ENCODE measurements at places on chromosomes 4 and X. TPM values are rescaled to one million over a fixed set of nuclear protein-coding genes. Genes with fewer than 3 reads are reported as not detected.

Gene P2RY10
- total RNA-seq: not detected

Gene FGG
- not detected for total RNA-seq

Gene MGAT4D
- total RNA-seq: not detected

Gene STK32B
- total RNA-seq: not detected

Gene TEX13C
- total RNA-seq: not detected

Gene YY2
- total RNA-seq: 2.1 TPM

Gene MTTP
- not detected for total RNA-seq

Gene COL25A1
- not detected for total RNA-seq

Gene UGT2B7
- not detected for total RNA-seq

Gene AFM
- total RNA-seq: not detected

Gene USP17L19
- total RNA-seq: not detected

Gene FAM120C
- 21.6 TPM for total RNA-seq

- no peak for DNase-seq
Measured at GRCh38 chr4:6115746-6116586, 84.4 kb downstream of the JAKMIP1 start.

DNA sequence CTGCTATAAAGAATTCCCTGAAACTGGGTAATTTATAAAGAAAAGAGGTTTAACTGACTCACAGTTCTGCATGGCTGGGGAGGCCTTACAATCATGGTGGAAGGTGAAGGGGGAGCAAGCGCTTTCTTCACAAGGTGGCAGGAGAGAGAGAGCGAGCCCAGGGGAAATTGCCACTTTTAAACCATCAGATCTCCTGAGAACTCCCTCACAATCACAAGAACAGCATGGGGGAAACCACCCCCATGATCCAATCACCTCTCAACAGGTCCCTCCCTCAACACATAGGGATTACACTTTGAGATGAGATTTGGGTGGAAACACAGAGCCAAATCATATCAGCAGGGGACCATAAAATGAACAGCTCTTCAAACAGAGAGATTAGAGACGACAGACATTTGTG is 198.6 kb downstream of the MAGEB5 start:
- no peak for DNase-seq

- no peak for DNase-seq
Measured at GRCh38 chrX:101931136-101931487, 715 bp downstream of the ZMAT1 start.

DNA sequence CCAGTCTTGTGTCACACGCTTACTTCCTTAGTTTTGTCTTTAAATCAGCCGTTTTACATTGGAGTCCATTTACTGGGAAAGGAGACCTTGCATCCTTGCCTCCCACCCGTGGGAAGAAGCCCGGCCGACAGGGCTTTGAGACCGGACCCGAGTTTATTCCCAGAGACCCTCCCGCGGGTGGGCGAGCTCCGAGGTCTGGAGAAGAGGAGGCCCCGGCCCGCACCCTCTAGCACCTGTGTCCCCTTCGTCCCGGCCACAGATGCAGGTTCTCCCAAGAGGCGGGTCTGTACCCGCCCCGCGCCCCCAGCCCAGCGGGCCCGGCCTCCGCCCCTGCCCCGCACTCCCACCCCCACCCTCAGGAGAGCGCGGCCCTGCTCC is 3.8 kb upstream of the SLC26A1 start:
- no peak for DNase-seq

GRCh38 chrX:13232484-13232883 is 87.4 kb downstream of the ATXN3L start:
- DNase-seq: no peak

DNA sequence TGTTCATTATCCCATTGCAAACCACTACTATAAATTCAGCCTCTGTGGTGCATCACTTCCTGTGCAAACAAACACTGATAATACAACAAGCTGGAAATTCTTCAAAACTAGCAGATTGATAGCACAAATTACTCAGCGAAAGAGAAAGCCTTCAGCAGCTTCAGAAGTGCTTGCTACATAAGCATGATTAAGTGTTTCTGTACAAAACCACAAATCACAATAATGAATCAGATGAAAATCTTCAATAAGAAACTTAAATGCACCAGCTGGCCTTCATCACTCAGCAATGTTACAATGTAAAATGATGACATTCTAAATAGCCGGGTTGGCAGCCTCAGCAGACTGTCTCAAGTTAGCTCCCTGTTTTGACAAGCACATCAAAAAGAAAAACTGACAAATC is 262.2 kb downstream of the SPOCK3 start:
- no peak for DNase-seq

GRCh38 chr4:21476757-21477156 is 471.8 kb downstream of the KCNIP4 start:
- DNase-seq: no peak

GRCh38 chr4:70996018-70996360 is 2.5 kb downstream of the DCK start:
- DNase-seq: no peak

- DNase-seq: no peak
Measured at GRCh38 chr4:106767991-106768390, 268.1 kb downstream of the DKK2 start.

- no peak for DNase-seq
Measured at GRCh38 chr4:169567916-169568315, 44.5 kb downstream of the NEK1 start.

DNA sequence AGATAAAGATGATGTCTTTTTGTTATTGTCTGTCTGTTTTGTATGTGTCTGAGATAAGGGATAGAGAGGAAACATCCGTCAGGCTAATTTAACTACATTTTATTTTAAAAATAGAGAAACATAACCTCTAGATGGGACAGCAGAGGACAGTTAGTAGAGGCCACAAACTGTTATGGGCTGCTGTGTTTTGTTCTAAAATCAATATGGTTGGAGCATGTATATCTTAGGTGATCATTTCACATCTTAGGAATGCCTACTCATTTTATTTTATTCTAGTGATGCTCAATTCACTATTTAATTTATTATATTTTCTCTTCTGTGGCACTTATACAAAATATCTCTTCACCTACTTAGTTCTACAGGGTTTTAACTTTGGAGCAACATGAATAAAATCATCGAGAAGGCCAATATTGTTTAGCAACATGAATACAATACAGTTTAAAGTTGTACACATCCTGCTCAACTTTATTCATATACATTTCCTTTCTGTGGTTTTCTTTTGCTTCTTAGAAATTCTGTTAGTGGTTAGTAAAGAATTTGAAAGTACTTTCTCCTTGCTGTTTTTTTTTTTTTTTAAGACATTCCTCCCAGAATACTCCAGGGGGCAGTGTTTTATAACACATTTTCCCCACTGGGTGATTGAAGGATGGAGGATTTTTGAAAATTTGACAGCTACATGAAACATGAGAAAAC is 392.9 kb downstream of the UNC5C start:
- DNase-seq: no peak

- no peak for DNase-seq
Measured at GRCh38 chr4:147682755-147683154, 1.2 kb downstream of the PRMT9 start.

DNA sequence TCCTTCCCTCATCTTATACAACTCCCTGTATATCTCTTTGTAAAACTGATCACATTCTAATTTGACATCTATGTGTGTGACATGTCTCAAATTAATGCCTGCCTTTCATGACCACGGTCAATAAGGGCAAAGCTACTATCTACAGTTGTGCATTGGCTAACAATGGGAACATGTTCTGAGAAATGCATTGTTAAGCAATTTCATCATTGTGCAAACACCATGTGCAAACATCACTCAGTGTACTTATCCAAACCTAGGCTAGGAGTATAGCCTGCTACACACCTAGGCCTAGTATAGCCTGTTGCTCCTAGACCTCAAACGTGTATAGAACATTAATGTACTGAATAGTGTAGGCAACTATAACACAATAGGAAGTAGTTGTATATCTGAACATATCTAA is 95.0 kb downstream of the BANK1 start:
- peak; percentile 33 for DNase-seq

- no peak for DNase-seq
Measured at GRCh38 chr4:141356963-141357335, 136.3 kb downstream of the ZNF330 start.

GRCh38 chr4:111027526-111027925 is 404.6 kb upstream of the PITX2 start:
- DNase-seq: no peak

DNA sequence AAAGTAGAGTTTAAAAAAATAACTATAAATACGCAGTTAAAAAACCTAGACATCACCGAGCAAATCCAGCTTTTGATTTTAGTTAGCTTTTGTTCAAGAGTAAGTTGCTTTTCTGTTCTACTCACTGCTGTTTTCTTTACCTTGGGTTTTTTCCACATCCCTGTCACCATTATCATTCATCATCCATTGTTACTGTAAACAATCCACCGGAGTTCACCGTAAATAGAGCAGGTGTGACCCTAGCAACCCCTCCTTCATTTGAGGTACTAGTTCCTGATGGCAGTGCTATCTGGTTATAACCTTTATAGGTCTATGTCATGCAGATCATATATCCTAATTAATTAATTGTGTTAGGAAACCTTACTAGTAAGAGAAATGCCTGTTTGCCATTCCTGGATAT is 43.0 kb upstream of the TEX13D start:
- no peak for DNase-seq

GRCh38 chrX:10177004-10177396 is 20.2 kb downstream of the CLCN4 start:
- no peak for DNase-seq

GRCh38 chr4:184250795-184251669 is 33.4 kb upstream of the ENPP6 start:
- no peak for DNase-seq

- no peak for DNase-seq
Measured at GRCh38 chr4:16725252-16725651, 173.2 kb downstream of the LDB2 start.

GRCh38 chr4:74433541-74434172 is 11.3 kb upstream of the AREG start:
- no peak for DNase-seq

GRCh38 chr4:67880866-67881610 is 2.8 kb downstream of the TMPRSS11D start:
- DNase-seq: no peak

DNA sequence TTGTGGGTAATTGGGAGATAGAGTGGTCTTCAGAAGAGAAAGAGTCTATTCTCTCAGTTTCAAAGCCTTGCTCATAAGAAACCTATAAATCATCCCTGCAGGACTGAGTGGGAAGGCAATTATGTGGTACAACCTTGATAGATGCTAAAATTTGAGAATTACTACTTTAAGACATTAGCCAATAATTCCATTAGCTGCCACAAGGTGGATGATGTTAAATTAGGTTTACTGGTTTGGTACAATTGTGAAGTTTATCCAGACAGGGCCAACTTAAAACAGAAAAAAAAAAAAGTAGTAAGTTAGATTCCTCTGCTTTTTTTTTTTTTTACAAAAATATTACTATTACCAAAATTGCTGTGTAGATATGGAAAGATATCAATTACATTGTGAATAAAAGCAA is 73.2 kb upstream of the AMOT start:
- no peak for DNase-seq

DNA sequence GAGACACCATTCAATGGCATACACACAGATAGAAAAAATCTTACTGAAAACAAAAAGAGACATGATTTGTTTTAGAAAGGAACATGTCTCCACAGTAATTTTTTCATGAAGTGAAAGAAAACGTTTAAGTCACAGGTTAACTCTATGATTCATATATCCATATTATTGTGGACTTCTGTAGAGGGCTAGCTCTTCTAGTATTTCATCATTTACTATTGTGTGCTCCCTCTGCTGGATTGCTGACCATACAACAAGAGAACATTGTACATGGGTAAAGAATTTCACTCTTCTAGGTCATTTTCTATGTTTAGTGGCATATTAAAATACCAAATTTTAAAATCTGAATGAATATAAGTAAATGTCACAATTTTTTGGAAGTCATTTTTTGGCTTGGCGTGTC is 91.8 kb upstream of the POU3F4 start:
- DNase-seq: no peak

DNA sequence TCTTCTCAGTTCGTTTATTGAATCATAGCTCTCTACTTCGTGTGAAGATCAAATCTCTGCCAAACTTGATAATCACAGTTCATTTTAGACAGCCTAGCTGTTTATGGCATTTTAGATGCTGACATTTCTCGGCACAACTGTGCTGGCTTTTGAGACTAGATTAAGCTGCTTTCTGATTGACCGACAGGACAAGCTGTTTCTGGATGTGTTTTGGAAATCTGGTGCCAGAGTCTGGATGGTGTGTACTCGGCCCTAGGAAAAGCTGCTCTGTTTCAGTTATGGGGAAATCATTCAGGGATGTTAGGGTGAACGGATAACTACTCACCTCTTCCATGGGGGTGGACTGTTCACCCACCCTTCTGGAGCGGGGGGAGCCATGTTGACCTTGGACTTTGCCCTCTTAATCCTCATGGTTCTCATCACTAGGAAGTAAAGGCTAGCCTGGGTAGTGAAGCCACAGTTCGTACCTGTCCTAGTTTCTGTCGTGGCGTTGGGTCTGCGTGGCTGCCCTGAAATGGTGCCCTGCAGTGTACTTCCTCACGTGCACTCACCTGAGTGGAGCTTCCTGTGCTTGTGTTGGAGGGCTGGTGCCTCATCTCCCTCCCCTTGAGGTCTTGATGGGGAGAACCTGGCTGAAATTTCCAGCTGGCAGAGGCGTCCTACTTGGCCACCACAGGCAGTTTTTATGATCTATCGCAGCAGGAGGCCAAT is 13.7 kb upstream of the WDR1 start:
- no peak for DNase-seq

- DNase-seq: no peak
Measured at GRCh38 chrX:120459309-120459708, 9.8 kb downstream of the LAMP2 start.

- DNase-seq: no peak
Measured at GRCh38 chr4:176921256-176921655, 128.5 kb upstream of the VEGFC start.

DNA sequence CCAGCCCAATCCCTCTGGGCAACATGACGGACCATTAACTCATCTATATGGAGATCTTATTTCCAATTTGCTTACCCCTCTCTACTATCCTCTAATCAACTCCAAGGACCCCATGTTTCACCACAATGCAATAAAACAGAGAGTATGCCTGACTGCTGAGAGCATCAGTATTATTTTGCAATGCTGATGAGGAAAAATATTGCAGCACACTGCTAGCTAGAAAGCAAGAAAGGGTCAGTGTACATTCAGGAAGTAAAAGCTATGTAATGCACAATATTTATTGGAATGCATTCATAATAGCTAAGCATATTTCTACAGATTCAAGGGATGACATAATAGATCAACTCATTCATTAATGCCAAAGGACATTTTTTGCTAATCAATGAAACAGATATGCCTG is 33.2 kb downstream of the ARAP2 start:
- DNase-seq: no peak

DNA sequence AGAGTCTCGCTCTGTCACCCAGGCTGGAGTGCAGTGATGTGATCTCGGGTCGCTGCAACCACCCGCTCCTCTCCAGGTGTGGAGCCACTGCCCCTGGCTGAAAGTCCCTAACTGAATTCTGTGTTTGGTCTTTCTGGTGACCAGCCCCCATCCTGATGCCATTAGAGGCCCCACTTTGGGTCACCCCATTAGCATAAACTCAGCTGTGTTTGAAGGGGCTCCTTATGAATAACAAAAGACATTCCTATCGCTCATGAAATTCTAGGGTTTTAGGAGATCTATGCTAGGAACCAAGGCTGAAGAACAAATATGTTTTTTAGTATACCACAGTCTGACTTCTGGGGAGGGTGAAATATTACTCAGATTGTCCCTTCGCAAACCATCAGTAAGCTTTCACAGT is 652.9 kb downstream of the ADGRL3 start:
- DNase-seq: no peak

GRCh38 chrX:85851418-85851817 is 195.9 kb downstream of the CHM start:
- no peak for DNase-seq

GRCh38 chr4:185139736-185140135 is 3.3 kb upstream of the SLC25A4 start:
- DNase-seq: no peak

GRCh38 chrX:145464650-145465049 is 217.3 kb downstream of the SPANXN1 start:
- DNase-seq: no peak

All from PC-9 (cell line).